Activated CD4-positive, alpha-beta memory T cell treated with anti-CD3 and anti-CD28 coated beads for 36 hours (primary cell): ENCODE measurements at places on chromosomes 6 and 20.

- no peak for DNase-seq
Measured at GRCh38 chr6:169936355-169936975, 185.0 kb downstream of the ERMARD start.

- no peak for DNase-seq
Measured at GRCh38 chr6:124967444-124967843, 5.2 kb downstream of the RNF217 start.

DNA sequence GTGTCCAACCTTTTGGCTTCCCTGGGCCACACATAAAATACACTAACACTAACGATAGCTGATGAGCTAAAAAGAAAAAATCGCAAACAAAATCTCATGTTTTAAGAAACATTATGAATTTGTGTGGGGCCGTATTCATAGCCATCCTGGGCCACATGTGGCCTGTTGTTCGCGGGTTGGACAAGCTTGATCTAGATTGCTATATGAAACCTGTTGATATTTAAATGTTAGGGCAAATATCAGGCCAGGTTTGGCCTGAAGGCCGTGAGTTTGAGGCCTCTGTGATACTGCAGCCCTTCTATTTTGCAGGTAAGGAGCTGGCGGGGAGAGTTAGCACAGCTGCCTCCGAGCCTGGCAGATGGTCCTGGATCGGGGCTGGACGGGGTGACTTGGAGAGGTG lies 99.0 kb downstream of the CEBPB start:
- no peak for DNase-seq

DNA sequence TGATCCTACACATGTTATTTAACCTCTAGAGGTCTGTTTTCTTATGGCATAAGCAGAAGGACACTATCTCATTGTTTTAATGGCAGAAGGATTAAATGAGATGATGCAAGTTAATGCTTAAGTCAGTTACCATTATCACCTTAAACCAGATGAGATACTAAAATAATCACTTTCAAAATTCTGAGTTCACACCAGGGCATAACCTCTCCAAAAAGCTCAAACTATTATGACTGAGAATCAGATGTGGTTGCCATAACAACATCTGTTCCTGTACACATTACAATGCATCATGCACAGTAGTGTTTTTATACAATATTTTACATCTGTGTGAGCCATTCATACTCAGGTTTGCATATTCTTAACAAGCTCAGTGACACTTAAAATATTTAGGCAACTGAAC lies 10.2 kb downstream of the ADNP start:
- DNase-seq, result no peak

DNA sequence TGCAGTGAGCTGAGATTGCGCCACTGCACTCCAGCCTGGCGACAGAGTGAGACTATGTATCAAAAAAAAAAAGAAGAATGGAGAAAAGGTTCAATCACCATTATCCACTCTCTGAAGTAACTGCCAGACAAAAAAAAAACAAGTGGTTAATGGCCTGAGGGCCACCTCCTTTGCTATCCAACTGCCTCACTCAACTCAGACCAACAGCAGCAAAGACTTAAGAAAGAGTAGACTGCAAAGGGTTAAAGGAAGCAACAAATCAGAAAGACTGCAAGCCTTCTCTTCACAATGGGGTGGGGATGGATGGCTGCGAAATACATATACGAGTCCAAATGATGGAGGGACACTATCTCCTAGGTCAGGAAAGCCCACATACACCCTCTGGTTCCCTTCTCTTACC lies 3.2 kb downstream of the NFS1 start:
- DNase-seq, result no peak

DNA sequence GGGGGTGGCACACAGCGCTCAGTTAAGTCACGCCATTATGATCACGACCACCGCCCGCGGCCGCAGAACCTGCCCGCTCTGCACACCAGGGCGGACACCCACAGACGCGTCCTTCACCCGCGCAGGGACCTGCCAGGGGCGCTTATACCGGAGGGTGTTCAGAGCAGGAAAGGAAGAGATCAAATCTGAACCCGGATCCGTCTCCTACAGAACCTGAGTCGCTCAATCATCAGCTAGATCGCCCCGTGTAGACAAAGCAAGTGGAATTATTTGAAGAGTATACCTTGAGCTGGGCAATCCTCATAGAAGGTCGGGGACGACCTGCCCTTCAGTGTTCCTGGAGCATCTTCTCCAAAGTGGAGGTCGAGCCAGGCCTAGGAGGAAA lies 14.4 kb upstream of the ZNF217 start:
- DNase-seq, result no peak

DNA sequence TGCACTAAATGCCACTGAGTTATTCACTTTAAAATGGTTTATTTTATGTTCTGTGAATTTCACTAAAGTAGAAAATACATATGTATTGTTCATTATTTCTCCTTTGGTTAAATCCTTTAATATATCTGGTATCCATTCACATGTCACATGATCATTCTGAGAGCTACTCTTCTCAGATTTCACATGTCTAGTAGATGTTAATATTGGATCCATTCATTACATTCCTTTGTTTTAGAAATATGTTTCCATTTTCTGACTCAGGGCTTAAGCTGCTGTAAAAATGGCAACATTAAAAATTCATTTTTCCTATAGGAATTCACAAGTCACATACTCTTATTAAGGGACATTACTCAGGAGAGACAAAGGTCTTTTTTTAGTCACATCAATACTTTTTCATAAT lies 205.4 kb downstream of the ZFAND3 start:
- DNase-seq, result no peak

GRCh38 chr6:159935633-159936032 lies 33.2 kb upstream of the IGF2R start:
- no peak for DNase-seq

GRCh38 chr20:2470423-2471193 lies at the start of gene SNRPB:
Gene SNRPB (minus strand): TSS chr20:2470789. CDS start chr20:2470690, 99 bp downstream.
- peak; percentile 98 for DNase-seq

DNA sequence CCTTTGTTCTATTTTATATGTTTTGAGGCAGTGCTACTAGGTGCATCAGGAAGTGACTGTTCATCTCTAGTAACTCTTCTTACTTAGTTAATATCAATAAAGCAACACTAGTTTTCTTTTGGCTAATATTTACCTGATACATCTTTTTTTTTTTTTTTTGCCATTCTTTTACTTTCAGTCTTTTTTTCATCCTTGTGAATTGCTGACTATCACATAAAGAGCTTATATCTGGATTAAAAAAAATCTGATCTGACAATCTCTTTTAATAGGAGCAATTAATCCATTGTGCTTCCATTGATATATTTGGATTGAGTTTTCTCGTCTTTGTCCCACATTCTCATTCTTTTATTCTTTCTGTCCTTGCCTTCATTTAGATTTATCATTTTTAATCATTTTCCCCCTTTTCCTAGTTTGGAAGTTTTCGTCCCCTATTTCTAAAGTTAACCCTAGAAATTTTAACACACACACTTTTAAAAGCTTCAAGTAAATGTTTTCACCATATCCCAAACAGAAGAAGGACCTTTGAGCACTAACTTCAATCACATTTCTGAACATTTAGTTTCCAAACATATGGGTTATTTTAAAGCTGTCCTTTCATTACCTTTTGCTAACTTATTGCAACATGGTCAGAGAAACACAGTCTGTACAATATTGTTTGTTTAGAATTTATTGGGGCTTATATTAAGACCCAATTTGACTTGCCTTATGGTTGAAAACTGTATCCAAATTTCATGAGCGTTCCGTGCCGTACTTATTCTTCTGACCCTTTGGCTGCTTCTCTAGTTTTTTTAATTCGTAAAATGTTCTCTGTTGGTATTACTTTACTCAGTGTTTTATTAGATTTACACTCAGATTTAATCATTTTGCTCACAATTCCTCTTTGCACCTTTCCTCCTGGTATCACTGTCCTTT lies 63.0 kb downstream of the SYCP2L start:
- DNase-seq, result no peak

GRCh38 chr6:107719160-107719559 lies 105.0 kb downstream of the SCML4 start:
- no peak for DNase-seq

DNA sequence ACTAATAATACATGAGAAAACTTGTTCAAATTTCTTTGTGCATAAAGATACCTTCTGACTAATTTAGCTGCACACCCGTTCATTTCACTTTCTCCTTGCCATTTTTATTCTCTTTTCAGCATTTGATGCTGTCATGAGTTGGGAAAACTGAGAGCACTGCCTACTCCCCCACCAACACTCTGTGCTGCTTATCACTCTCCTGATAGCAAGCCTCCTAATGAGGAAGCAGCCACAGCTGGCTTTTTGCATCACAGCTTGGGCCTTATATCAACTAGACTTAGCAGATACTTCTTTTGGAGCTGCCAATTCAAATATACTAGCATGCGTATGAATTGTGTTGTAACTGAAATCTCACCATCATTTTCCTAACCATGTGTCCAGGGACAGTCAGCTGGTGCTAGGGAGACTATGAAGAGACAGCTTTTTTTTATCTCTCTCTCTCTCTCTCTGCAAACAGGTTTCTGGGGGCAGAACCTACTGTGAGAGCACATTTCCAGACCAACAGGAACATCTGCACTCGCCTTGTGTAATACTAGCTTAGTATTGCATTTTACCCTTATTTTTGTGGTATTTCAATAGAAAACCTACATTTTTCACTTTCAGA lies 699.0 kb downstream of the KHDRBS2 start:
- no peak for DNase-seq

GRCh38 chr20:6430381-6430780 lies 307.6 kb upstream of the FERMT1 start:
- DNase-seq, result no peak

GRCh38 chr6:14730654-14731053 lies 515.2 kb upstream of the JARID2 start:
- DNase-seq, result no peak

DNA sequence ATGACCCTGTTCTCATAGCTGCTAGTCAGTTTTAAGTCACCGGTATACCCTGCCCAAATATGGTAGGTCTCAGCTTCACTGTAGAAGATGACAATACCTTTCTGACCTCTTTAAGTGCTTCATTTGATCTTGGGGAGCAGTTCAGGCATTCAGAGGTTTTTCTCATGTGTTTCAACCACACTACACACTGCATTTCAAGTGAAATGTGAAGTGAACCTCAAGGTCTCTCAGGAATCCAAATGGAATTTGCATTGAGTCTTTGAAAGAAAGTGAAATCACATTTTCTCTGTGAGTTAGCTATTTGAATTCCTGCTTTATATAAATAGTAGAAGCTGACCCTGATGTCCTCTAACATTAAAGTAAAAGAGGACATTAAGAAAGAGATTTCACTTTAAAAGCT lies 461.6 kb downstream of the ADGRB3 start:
- no peak for DNase-seq

DNA sequence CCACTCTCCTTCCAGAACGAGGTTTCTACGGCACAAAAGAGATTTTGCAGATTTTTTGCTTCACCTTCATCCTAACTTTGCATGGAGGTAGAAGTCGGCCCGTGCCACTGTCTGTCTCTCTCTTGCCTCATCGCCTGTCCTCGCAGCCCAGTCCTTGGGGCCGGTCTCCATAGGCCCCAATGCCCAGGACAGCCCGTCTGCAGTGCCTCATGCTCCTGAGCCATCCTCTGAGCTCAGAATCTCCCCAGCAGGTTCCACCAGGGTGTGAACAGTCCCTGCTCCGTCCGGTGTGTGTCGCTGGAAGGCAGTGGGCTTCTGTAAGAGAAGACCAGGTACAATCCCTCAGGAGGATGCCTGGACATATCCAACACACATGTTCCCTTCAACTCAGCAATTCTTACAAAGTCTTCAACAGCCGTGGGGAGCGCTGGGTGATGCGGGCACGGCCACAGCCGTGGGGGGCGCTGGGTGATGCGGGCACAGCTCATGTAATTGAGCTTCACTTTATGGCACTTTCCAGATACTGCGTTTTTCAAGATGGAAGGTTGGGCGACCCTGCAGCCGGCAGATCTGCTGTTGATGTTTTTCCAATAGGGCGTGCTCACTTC lies 231.9 kb downstream of the DLL1 start:
- DNase-seq, result no peak

DNA sequence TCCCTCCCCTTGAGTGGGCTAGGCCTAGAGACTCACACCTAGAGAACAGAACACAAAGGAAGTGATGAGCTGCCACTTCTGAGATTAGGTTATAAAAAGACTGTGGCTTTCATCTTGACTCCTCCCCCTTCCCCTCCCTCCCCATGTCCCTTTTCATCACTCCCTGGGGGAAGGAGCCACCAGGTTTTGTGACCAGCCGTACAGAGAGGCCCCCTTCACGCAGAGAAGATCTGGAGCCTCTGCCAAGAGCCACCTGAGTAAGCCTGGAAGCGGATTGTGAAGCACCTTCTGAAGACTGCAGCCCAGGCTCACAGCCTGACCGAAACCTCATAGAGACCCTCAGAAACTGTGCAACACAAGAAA lies 118.4 kb upstream of the NXT1 start:
- DNase-seq, result no peak

DNA sequence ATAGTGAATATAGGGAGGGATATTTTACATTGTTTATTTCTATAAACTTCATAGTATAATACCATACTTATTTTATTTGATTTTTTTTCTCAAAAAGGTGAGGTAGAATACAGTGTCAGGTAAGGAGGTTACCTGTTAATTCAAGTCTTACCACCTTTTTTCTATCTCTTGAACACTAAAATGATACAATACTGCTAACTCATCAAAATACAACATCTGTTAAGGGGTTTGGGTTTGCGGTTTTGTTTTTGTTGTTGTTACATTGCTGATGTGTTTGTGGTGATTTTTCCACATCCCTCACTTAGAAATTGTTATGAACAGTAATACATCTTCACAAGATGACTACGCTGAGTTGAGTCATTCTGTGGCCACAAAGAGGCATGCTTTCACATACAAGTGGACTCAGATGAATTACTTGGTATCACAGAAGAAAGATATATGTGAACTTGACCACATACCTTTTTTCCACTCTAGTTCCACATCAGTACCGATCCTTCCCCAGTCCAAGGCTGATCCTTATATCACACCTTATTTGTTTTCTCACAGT lies 139.4 kb upstream of the ID4 start:
- DNase-seq, result no peak

- peak; percentile 15 for DNase-seq
Measured at GRCh38 chr20:36214684-36215256, 21.5 kb upstream of the AAR2 start.

GRCh38 chr6:100923481-100924165 lies 42.5 kb upstream of the ASCC3 start:
- DNase-seq, result no peak

DNA sequence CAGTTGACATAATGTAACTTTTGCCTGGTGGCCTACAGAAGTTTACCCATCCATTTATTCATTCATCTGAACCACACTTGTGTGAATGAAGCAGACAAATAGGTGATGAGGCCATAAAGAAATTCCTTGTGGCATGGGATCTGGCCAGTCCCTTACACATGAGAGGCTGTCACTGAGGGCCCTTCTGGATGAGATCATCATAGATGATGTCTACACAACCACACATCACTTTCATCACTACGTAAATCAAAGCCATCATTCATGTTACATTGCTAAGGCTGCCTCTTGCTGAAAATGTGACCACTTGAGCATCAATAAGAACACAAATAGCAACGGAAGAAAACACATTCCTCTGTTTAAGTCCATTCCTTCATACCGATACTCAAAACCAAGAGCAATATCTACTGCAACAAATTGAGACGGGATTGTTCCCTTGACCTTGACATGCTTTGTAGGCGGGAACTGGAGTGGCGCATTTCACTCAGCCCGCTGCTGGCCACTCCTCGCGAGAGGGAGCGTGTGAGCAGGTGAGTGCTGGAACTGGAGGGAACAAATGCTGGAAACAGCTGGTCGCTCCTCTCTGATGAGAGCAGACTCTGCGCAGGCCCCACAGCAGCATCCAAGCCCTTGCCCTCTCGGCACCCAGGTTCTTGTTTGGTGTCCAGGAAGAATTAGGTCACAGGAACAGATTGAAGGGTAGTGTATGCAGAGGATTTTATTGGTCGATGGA lies 49.3 kb downstream of the FAM50B start:
- no peak for DNase-seq
